ENCODE measurements at places on chromosomes 16 and 17. TPM values are rescaled to one million over a fixed set of nuclear protein-coding genes. Genes with fewer than 3 reads are reported as not detected.
A peak's percentile ranks its signal among the peaks of the same experiment; 100 is the strongest.

- H3K4me1 ChIP-seq, result peaks cover 9% of the 10 kb centered on the region
- no peaks in the 10 kb centered on the region for H3K36me3 ChIP-seq
- H3K27ac ChIP-seq, result no peak overlapping the region
Observed at GRCh38 chr17:2935632-2936031, 127.8 kb downstream of the OR1D5 start.

Gene ACSM2A
- 1.3 TPM for total RNA-seq

GRCh38 chr17:39533891-39534290 is 72.6 kb downstream of the CDK12 start:
- H3K4me1 ChIP-seq, result peaks cover 24% of the 10 kb centered on the region
- no peak overlapping the region for H3K4me3 ChIP-seq
- DNase-seq, result no peak

Gene MSL1
- total RNA-seq, result 86.8 TPM

Gene CA7
- not detected for total RNA-seq

Gene ADCY9
- total RNA-seq, result 72.9 TPM

- no peak overlapping the region for H3K27ac ChIP-seq
- no peaks in the 10 kb centered on the region for H3K27me3 ChIP-seq
- no peaks in the 10 kb centered on the region for H3K36me3 ChIP-seq
- DNase-seq, result no peak
- peaks cover 96% of the 10 kb centered on the region for H3K4me1 ChIP-seq
Observed at GRCh38 chr16:24753000-24753399, 23.5 kb downstream of the TNRC6A start.

GRCh38 chr16:450785-451512 is 25.5 kb downstream of the RAB11FIP3 start:
- no peak overlapping the region for H3K27ac ChIP-seq
- no peaks in the 10 kb centered on the region for H3K36me3 ChIP-seq

- H3K27me3 ChIP-seq, result no peaks in the 10 kb centered on the region
- DNase-seq, result no peak
- H3K36me3 ChIP-seq, result peaks cover 4% of the 10 kb centered on the region
- H3K4me3 ChIP-seq, result no peak overlapping the region
- peak overlapping the region; percentile 74 for H3K27ac ChIP-seq
Observed at GRCh38 chr16:70432356-70432722, 6.6 kb downstream of the ST3GAL2 start.

DNA sequence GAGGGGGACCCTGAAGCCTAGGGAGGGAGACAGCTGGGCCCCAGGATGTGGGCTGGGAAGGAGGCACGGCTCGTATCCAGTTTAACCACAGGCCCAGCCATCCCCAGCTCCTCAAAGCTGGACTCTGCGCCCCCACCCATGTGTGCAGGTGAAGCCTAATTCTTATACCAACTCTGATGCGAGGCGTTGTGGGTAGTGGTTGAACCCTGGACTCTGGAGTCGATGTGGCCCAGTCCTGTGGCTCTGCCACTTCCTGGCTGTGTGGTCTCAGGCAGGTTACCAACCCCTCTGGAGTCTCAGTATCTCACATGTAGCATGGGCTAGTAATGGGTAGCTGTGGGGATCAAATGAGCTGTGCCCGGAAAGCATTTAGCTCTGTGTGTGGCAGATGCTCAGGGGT is 60.4 kb upstream of the TOB1 start:
- no peak for DNase-seq
- no peak overlapping the region for H3K27ac ChIP-seq
- no peaks in the 10 kb centered on the region for H3K27me3 ChIP-seq
- H3K4me1 ChIP-seq, result peaks cover 19% of the 10 kb centered on the region

GRCh38 chr16:57809276-57810196 is 7.2 kb upstream of the KIFC3 start:
- peaks cover 35% of the 10 kb centered on the region for H3K4me1 ChIP-seq
- H3K36me3 ChIP-seq, result no peaks in the 10 kb centered on the region
- DNase-seq, result no peak
- no peaks in the 10 kb centered on the region for H3K27me3 ChIP-seq
- no peak overlapping the region for H3K4me3 ChIP-seq
- no peak overlapping the region for H3K27ac ChIP-seq

DNA sequence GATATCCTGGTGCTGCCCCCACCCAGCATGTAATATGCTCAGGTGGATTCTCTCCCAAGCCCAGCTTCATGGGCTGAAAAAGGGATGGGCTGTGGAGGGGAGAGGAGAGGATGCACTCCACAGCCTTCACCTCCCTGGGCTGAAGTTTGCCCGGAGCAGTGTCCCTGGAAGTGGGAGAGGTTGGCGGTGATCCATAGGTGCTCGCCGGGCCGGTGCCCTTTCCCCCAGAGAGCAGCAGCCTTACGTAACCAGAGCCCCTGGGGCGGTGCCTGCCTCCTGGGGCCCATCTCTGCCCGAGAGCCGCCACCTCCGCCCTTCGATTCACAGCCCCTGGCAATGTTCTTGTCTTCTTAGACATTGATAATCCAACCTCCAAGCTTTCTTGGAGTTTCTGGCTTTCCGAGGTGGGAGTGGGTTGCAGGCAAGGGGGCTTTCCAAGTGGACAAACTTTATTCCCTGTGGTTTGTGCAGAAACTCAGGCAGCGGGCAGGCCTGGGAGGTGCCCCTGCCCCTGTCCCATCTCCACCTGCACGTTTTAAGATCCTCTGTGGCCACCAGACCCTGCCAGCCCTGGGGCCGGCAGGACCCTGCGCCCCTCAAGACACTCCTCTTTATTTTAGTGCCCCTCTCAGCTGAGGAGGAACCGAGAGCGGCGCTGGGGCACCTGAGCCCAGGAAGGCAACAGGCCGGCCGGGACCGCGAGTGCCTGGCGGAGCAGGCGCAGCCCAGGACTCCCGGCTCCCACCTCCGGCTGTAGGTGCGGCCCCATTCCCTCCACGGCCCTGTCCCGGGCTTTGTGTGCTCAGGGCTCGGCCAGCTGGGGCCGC is 3.1 kb upstream of the WDR90 start:
- peaks cover 95% of the 10 kb centered on the region for H3K4me1 ChIP-seq
- H3K27ac ChIP-seq, result peak overlapping the region; percentile 47

DNA sequence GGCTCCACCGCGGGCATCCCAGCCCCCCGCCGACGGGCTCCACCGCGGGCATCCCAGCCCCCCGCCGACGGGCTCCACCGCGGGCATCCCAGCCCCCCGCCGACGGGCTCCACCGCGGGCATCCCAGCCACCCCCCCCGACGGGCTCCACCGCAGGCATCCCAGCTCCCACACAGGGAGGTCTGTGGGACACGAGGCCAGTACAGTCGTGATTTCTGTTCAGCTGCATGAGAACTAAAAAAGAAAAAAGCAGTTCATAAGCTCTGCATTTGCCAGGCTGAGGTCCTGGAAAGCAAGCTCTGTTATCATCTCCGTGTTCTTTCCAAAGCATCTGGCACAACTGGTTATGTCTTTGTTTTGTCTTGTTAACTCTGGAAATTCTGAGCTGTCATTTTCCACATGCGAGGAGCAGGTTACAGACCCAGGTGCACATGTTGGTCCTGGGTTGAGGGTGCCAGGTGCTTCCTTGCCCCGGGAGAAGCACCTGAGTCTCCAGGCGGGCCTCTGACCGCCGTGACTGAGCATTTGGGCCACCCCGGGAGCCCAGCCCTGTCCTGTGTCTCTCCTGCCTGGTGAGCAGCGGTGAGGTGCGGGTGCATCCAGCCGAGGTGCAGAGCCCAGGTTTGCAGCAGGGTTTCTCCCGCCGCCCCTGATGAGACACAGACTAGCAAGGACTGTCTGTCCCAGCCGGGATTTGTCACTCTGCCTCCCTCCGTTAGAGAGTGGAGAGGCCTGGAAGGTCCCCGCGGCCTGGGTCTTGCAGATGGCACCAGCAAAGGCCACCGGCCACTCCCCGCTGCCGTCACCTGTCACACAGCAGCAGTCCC is 9.9 kb upstream of the WFIKKN1 start:
- no peaks in the 10 kb centered on the region for H3K27me3 ChIP-seq
- DNase-seq, result no peak
- peaks cover 27% of the 10 kb centered on the region for H3K36me3 ChIP-seq
- no peak overlapping the region for H3K27ac ChIP-seq

GRCh38 chr17:34379868-34380267 is 16.8 kb upstream of the CCL1 start:
- H3K27ac ChIP-seq, result no peak overlapping the region
- H3K27me3 ChIP-seq, result no peaks in the 10 kb centered on the region
- H3K4me1 ChIP-seq, result no peaks in the 10 kb centered on the region
- no peak for DNase-seq
- H3K36me3 ChIP-seq, result no peaks in the 10 kb centered on the region

GRCh38 chr17:5781236-5781927 is 197.1 kb upstream of the NLRP1 start:
- H3K4me1 ChIP-seq, result no peaks in the 10 kb centered on the region
- H3K27me3 ChIP-seq, result no peaks in the 10 kb centered on the region
- H3K4me3 ChIP-seq, result no peak overlapping the region
- H3K27ac ChIP-seq, result no peak overlapping the region
- no peaks in the 10 kb centered on the region for H3K36me3 ChIP-seq

GRCh38 chr17:76147211-76148014 is 6.4 kb upstream of the FOXJ1 start:
- DNase-seq, result no peak
- H3K4me1 ChIP-seq, result peaks cover 18% of the 10 kb centered on the region
- H3K27ac ChIP-seq, result no peak overlapping the region

DNA sequence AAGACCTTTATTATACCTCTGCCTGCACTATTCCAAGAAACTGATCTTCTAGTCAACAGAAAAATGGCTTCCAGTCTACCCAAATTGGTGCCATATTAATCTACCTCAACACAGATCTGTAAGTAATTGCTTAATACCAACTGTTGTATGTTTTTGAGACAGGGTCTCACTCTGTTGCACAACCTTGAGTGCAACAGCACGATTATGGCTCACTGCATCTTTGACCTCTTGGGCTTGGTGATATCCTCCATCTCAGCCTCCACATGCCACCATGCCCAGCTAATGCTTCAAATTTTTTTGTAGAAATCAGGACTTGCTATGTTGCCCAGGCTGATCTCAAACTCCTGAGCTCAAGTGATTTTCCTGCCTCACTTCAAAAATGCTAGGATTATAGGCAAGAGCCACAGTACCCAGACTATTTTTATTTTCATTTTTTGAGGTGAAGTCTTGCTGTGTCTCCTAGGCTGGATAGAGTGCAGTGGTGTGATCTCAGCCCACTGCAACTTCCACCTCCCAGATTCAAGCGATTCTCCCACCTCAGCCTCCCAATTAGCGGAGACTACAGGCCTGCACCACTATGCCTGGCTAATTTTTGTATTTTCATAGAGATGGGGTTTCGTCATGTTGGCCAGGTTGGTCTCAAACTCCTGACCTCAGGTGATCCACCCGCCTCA is 14.4 kb downstream of the NUFIP2 start:
- no peak overlapping the region for H3K4me3 ChIP-seq
- H3K27me3 ChIP-seq, result no peaks in the 10 kb centered on the region
- no peak overlapping the region for H3K27ac ChIP-seq
- DNase-seq, result no peak

Gene KRT33A
- not detected for total RNA-seq

Gene DDX28
- 8.2 TPM for total RNA-seq

- DNase-seq, result no peak
- no peak overlapping the region for H3K4me3 ChIP-seq
- H3K27ac ChIP-seq, result no peak overlapping the region
- H3K4me1 ChIP-seq, result peaks cover 44% of the 10 kb centered on the region
- H3K27me3 ChIP-seq, result no peaks in the 10 kb centered on the region
Observed at GRCh38 chr17:74763565-74764387, 12.4 kb downstream of the NAT9 start.

Gene RAMP2
- total RNA-seq, result 37.9 TPM

Gene DHRS7C
- total RNA-seq, result not detected

Gene ULK2
- 59.0 TPM for total RNA-seq

Gene ZSCAN10
- not detected for total RNA-seq

Gene KPNA2
- 11.2 TPM for total RNA-seq

DNA sequence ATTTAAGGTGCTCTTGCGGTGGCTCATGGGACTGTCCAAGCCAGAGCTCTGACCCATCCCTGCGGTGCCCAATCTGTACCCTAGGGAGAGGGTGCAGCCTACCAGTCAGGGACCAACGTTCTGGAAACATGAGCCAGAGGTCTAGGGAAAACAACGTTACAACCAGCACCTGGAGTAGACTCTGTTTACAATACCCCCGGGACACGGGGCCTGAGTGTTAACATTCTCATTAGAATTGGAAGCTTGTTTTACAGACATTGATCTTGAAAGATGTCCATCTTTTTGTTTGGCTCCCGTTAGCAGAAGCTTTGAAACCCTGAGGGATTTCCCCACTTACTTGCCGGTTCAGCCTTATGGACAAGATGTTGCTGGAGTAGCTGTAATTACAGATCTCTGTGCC is 6.9 kb downstream of the WIPI1 start:
- no peak for DNase-seq
- peaks cover 62% of the 10 kb centered on the region for H3K36me3 ChIP-seq
- H3K4me1 ChIP-seq, result peaks cover 20% of the 10 kb centered on the region
- H3K4me3 ChIP-seq, result no peak overlapping the region

DNA sequence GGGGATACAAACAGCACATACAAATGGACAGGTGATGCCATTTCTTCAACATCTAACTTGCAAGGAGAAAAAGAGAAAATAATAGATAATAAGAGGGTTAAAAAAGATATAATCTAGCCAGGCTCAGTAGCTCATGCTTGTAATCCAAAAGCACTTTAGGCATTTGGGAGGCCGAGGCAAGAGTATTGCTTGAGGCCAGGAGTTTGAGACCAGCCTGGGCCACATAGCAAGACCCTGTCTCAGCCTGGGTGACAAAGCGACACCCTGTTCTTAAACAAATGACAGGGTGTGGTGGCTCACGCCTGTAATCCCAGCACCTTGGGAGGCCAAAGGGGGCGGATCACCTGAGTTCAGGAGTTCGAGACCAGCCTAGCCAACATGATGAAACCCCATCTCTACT is 19.3 kb downstream of the C16orf87 start:
- H3K4me3 ChIP-seq, result no peak overlapping the region
- no peak for DNase-seq
- no peaks in the 10 kb centered on the region for H3K27me3 ChIP-seq
- no peak overlapping the region for H3K27ac ChIP-seq

DNA sequence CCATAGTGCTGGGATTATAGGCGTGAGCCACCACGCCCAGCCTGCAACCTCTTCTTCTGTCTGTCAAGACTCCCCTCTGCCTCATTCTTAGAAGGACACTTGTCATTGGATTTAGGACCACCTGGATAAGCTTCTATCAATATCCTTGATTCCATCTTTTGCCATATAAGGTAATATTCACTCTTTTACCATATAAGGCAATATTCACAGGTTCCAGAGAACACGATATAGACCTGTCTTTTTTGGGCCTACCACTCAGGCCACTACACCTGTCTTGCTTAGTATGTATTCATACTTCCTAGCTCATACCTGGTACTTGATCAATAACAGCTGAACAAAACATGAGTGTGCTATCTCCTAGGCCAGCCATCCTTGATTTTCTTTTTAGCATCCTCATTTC is 149.2 kb upstream of the TOX3 start:
- H3K27me3 ChIP-seq, result no peaks in the 10 kb centered on the region
- H3K27ac ChIP-seq, result no peak overlapping the region
- no peaks in the 10 kb centered on the region for H3K36me3 ChIP-seq
- H3K4me1 ChIP-seq, result no peaks in the 10 kb centered on the region
- no peak overlapping the region for H3K4me3 ChIP-seq

DNA sequence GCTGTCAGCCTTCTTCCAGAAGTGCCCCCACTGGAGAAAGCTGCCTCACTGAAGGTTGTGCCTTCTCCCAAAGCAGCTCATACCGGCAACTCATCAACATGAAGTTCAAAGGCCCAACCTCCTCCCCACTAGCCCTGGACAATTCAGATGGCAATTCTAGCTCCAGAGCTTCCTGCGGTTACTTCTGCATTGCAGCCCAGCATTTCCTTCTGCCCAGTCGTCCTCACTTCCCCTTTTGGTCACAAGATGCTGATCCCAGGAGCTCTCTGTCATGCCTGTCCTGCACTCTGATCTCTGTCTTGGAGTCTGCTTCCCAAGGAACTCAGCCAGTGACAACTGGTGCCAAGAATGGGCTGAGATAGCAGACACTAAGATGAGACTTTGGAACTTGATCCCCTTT is 178.2 kb upstream of the SOX9 start:
- no peaks in the 10 kb centered on the region for H3K36me3 ChIP-seq
- H3K4me3 ChIP-seq, result no peak overlapping the region
- H3K4me1 ChIP-seq, result no peaks in the 10 kb centered on the region
